ENCODE measurements at places on chromosomes 6 and 20.

DNA sequence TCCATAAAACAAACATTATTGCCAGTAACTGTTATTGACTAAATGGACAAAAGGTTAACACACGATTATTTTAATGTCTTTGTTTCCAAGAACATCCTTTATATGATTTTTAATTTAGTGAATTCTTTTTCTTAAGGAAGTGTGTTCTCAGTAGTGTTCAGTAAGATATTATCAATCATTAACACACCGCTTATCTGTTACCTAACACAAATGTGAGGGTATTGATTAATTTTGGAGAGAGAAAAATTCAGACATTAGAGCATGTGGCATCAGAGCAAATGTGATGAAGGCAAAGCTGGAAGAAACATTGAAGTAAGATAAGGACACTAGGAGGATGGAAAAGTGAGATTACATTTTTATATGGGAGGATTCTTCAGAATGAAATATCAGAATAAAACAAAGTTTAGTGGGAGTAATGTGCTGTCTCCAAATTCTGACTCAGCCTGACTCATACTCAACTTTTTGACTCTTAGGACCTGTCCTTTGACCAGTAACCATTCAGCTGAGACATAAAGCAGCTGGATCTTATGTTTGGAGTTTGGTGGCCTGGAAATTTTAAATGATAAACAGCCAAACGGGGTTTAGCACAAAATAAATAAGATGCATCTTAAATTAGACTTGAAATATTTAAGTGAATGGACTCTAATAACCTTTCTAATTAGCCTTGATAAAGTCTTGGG, 348.6 kb downstream of the CD109 start:
- DNase-seq = no peak

GRCh38 chr20:18857640-18858039, 44.1 kb downstream of the SCP2D1 start:
- no peak for DNase-seq

GRCh38 chr20:9632991-9633390, 118.6 kb downstream of the LAMP5 start:
- no peak for DNase-seq

DNA sequence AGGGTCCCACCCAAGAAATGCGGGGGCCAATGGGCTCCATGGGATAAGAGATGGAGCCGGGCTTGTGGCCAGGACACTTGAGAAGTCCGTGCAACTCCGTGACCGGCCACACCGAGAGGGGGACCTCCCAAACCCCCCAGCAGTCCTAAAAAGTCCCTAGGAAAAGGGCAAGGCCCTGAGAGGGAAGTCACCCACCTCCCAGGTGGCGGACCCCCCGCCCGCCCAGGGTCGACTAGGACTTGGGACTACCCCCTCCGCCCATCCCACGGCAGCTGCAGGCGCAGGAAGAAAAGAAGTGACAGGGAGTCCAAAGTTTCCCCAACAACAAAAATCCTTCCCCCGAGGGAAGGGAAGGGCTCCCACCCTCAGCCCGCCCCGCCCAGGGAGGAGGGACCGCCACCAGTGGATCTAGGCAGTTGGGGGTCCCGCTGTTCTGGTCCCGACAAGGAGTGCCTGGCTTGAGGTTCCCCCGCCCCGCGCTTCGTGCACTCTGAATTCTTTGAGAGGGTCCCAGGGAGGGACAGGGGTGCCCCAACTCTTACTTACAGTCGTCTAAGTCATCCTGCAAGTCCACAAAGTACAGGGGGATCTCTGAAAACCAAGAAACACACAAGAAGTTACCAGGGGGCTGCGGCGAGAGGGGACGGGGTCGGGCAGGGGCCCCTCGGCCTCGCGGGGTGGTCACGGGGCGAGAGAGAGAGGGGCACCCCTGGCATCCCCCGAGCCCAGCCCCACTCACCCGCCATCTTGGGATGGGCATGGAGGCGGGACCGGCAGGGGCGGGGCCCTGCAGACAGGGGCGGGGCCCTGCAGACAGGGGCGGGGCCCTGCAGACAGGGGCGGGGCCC, 611 bp upstream of the RAB22A start:
- peak; percentile 39 for DNase-seq

DNA sequence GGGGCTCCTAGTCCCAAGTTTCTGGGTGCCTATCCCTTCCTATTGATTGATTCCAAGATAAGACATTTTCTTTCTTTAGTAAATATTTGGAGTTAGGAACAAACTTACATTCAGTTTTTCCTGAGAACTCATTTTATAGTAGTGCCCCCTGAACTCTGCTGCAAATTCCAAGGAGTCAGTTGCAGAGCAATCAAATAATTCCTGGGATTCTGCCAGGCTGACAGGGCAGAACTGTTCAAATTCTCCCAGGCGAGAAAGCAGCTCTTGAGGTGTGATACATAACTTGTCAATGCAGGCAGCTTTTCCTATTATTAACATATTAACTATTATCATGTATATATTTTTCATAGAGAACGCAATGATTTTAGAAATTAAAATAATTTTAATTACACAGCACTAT, 15.9 kb upstream of the ZBTB24 start:
- no peak for DNase-seq
